Cerebellar nuclear complex (tissue), 1 donor: ENCODE measurements at places on chromosomes 5 and 9.

DNA sequence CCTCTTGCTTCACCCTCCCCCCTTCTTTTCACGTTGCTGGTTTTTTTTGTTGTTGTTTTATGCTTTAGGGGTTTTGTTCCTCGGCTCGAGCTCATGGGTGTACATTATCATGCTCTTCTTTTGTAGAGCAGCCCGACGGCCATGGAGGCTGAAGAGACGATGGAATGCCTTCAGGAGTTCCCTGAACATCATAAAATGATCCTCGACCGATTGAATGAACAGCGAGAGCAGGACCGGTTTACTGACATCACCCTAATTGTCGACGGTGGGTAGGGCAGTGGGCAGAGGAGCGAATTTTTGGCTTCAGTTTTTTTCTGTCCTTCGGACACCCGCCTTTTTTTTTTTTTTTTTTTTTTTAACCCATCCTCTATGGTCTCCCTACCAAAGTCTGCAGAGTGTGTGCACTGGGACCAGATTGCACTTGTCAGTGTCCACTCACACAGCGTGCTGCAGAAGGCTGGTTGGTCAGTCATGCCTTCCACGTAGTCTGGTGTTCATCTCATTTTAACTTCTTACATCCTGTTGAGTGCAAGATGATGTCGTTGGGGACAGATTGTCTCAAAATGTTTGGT is 1.3 kb downstream of the ZNF131 start:
- DNase-seq = no peak

- no peak for DNase-seq
Observed at GRCh38 chr5:9473624-9474023, 72.3 kb downstream of the SEMA5A start.

GRCh38 chr5:32044939-32045338 is 129.2 kb downstream of the GOLPH3 start:
- DNase-seq = no peak

DNA sequence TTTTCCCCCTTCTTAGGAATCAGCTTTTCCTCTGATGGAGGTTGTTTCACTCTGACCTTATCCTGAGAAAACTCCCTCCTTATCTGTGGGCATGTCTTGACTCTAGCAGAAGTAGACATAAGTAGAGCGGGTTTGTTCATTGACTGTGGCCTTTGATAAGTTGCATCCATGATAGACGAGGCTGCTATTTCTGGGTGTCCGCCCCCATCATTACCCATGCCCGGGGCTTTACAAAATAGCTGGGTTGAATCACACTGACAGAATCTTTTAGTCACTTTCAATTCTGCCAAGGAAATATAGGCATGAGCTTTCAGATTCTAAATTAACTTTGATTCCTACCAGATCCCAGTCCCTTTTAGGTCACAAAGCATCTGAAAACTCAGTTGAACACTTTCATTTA is 223.8 kb downstream of the SEC61B start:
- no peak for DNase-seq

GRCh38 chr5:67725604-67726003 is 490.0 kb upstream of the PIK3R1 start:
- no peak for DNase-seq

DNA sequence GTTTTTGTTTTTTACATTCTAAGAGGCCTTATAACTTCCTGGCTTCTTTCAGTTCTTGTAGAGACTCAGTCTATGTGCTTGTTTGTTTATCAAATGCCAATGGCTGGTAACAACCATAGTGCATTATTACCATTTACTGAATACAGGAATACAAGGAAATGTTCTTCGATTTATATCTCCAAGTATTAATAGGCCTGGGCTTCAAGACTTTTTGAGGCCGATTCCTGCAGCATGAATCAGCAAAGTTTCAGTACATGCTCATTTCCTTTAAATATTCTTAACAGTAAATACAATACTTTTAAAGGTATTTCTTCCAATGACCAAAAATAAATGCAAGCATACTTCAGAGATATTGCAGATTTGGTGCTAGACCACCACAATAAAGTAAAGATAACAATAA is 535.3 kb downstream of the EFNA5 start:
- DNase-seq = no peak

DNA sequence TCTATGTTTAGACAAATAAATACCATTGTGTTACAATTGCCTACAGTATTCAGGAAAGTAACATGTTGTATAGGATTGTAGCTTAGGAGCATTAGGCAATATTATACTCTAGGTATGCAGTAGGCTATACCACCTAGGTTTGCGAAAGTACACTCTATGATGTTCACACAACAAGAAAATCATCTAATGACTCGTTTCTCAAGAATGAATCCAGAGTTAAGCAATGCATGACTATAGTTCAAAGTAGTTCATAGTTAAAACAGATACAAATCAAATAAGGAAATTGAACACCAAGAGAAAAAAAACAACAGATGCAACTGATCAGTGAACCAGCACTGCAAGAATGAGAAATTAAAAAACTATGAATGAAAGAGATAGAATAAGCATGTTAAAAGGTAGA is 27.6 kb upstream of the ABLIM3 start:
- DNase-seq = no peak

GRCh38 chr5:159819591-159820411 is 96.5 kb upstream of the ADRA1B start:
- no peak for DNase-seq

- no peak for DNase-seq
Observed at GRCh38 chr5:79924936-79925893, 65.8 kb downstream of the MTX3 start.

DNA sequence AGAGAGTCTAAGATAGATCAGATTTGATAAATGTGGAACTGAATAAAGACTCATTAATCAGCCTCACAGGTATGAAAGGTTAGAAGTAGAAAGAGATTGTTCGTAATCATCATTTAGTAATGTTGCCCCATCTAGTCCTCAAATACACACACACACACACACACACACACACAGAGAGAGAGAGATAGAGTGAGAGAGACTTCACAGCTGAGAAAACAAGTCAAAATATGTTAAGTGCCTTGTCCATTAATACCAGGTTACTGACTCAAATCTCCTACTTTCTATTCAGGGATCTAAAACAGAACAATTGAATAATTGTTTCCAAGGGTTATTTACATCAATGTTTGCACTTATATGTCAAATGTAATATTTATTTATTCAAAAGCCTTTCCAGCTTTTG is 284.6 kb downstream of the MRPS30 start:
- DNase-seq = no peak

DNA sequence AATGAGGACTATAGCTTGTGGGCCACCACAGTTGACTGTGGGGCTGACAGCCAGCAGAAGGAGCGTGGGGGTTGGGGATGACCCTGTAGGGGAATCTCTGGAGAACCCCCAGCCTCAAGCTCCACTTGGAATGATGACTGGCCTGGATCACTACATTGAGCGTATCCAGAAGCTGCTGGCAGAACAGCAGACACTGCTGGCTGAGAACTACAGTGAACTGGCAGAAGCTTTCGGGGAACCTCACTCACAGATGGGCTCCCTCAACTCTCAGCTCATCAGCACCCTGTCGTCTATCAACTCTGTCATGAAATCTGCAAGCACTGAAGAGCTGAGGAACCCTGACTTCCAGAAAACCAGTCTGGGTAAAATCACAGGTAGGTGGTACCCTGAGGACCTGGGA is 128.4 kb upstream of the DMRT1 start:
- DNase-seq = no peak

- DNase-seq = no peak
Observed at GRCh38 chr9:4059437-4059836, 240.4 kb downstream of the GLIS3 start.

DNA sequence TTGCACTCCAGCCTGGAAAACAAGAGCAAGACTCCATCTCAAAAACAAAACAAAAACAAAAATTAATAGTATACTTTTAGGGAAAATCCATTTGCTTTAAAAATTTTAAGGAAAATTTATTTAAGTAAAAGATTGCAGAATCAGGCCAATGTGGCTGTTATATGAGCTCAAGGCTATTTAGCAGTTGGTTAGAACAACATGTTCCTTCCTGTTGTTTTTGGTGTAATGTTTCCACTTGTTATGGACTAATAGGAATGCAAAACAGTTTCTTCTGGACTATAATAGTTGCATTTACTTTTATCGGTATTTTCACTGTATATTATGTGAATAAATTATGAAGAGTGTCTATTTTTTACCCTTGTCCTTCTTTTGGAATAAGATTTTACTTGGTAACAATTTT is 3.0 kb upstream of the CDC42SE2 start:
- no peak for DNase-seq

- no peak for DNase-seq
Observed at GRCh38 chr9:130124085-130124860, 47.9 kb upstream of the NCS1 start.

- DNase-seq = no peak
Observed at GRCh38 chr9:32395510-32396216, 11.2 kb downstream of the ACO1 start.

DNA sequence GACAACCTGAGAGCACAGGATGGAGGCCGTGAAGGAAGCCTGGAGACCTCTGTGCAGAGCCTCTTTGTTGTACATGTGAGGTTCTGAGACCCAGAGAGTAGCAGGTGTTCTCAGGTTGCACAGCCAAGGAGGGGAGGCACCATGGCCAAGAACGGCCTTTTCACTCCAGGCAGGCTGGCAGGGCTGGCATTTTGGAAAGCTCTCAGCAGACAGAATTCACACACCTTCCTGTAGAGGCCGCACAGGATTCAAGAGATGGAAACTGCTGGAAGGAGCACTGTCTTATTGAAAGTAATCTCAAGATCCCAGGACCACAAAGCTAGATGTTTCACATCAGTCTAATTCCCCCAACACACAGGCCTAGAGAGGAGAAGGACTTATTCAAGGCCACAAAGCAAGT is 52.8 kb upstream of the XPA start:
- no peak for DNase-seq

DNA sequence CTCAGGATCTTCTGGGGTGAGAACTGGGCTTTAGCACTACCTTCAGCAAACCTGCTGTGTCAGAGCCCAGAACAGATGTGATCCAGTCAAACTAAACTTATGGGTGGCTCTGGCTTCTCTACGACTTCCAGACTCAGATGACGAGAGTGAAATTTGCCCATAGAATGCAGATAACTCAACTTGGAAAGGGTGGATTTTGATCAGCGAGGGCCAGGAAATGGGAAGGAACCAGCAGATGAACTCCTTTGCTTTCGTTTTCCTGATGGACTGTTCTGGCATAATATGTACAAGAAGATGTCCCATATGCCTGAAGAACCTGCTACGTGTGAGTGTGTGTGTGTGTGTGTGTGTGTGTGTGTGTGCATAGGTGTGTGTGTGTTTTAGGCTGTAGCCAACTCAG is 132.0 kb upstream of the MOCS2 start:
- DNase-seq = no peak

DNA sequence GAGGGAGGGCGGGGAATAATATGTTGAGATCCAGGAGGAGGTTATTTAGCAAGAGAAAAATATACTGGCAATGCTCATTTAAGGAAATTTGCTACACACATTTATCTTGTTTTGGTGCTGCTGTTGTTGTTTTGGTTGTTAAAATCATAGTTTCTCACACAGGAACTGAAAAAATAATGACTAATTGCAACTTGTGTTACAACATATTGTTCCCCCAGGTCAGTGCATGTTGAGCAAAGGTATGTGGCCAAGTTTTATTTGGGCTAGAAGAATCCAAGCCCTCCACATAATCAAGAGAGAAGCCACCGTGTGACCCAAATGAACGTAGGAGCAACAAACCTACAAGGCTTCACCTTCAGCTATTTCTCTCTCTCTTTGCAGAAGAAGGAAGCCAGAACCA is 220.3 kb upstream of the DAPK1 start:
- no peak for DNase-seq

GRCh38 chr9:92180002-92180400 is 64.8 kb upstream of the SPTLC1 start:
- no peak for DNase-seq

DNA sequence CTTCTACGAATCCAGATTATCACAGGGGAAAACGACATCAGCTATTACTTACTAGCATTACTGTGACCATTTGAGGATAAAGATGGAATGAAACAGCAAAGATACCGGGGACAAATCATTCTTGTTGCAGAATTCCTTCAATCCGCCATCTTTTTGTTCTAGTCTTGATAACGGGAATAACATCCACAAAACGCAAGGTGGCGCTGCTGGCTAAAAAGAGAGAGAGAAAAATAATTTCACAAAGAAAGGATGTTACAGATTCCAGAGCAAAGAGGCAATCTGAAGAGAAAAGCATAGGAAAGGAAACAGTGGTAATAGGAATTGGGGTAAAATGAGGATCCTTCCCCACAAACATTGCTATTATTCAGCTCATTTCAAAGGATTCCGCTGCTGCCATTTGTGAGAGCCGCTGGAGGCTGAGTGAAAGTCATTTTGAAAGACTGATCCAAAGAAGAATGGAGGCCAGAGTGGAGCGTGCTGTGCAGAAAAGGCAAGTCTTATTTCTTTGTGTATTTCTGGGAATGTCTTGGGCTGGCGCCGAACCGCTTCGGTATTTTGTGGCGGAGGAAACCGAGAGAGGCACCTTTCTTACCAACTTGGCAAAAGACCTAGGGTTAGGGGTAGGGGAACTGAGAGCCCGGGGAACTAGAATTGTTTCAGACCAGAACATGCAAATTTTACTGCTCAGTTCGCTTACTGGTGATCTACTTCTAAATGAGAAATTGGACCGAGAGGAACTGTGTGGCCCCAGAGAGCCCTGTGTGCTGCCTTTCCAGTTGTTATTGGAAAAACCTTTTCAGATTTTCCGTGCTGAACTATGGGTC is at the start of gene PCDHB7:
Gene PCDHB7, plus strand, starts transcription at position 264 of the 824 bp plus-strand sequence. Its CDS starts 192 bp downstream, at position 456.
- no peak for DNase-seq

DNA sequence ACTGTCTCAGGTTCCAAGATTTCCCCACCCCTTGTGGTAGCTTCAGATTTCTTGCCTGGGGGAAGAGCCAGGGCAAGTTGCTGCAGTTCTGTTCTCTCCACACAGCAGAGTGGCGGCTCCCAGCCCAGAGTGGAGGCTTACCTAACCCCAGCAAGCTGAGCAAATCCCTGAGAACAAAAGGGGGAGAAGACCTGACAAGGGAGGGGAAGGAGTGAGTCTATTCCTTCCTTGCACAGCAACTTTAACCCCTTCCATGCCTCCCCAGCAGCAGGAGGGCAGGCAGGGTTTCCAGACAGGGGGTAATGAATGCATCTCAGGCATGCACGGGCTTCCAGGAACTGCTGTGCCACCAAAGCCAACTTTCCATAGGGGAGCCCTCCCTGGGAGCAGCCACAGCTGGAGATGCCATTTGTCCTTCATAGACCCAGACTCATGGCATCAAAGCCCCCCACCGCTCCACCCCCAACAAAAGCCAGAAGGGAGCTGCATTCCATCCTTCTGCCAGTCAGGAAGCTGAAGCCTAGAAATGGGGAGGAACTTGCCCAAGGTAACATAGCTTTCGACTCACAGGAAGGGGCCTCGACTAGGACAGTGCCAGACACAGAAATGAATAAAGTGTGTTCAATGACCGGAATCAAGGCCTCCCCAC is 28.8 kb upstream of the FAT2 start:
- no peak for DNase-seq

DNA sequence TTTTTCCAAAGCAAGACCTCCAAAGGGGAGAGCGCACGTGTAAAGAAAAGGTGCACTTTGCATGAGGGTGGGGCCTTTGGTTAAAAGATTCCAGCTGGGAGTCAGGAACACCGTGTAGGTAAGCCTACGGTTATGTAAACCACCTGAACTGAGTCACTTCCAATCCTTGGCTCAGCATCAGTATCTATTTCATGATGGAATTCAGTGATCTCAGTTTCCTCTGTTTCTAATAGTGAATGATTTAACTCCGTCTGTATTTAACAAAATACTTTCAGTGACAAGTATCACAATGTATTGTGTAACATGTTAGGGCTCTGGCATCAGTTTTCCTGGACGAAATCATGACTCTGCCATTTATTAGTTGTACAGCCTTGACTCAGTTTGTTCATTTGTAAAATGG is 1.3 kb upstream of the SVEP1 start:
- no peak for DNase-seq
